Stimulated activated CD8-positive, alpha-beta memory T cell treated with anti-CD3 and anti-CD28 coated beads, Interleukin-7, amount 100 ng/mL, for 48 hours (primary cell): ENCODE measurements at places on chromosomes 6 and 20.

GRCh38 chr6:136038531-136038930, 187.0 kb downstream of the PDE7B start:
- DNase-seq = no peak

DNA sequence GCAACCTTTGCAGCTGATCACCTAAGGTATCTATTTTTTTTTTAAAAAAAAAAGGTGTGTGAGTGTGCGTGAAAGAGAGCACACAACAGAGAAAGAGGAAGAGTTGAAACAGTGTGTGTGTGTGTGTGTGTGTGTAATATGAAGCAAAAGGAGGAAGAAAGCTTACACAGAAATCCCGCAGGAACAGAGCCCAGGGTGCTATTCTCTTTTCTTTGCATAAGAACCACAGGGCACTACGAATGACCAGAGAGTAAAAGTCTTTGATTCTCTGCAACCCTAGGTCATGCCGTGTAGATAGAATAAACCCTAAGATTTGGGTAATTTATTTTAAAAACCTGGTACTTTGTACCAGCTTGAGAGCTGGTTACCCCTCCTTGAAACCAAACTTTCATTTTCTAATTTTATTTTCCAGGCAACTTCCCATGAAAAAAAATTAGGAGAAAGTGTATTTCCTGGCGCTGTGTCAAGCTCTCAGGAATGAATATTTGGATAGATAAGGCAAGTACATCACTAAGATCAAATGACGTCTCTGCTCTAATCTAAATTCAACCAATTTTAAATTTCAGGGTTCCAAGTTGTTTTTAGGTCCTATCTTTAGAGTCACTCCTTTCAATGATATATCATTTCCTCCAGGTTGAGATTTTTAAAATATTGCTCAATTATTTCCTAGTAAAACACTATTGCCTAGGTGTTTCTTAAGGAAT, 47.9 kb upstream of the ID4 start:
- no peak for DNase-seq

- no peak for DNase-seq
Observed at GRCh38 chr20:62832212-62832922, 15.5 kb downstream of the COL9A3 start.

DNA sequence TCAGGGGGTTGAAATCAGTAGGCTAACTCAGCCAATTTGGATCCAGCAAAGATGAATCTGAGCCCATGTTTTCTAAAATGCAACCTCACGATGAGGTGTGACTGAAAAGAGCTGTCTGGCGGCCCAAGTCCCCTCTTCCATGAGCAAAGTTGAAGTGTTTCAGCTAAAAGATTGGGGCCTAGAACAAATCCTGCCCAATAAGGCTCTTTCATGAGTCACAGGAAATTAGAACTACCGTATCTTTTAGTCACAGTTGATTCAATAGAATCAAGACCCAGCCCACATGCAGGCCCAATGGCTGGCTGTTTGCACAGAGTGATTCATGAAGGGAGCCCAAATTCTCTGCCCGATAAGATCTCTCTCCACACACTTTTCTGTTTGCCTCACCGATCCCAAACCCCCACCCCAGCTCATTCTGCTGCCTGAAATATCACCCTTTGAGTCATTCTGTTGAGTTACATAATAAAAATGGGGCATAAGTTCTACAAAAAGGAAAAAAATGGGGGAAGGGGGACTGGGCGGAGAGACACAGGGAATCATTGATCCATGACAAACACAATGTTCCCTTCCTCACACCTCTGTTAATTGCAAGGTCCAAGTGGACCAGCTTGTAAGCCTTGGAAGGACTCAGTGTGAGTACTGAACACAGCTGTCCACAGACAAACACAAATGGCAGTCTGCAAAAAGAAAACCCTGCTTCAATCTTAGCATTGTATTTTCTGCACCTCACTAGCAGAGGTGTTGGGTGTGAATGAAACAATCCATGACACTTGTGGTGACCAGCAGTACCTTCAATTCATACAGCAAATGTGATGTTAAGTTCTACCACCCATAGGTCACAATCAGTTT, 13.8 kb downstream of the FOXQ1 start:
- no peak for DNase-seq

DNA sequence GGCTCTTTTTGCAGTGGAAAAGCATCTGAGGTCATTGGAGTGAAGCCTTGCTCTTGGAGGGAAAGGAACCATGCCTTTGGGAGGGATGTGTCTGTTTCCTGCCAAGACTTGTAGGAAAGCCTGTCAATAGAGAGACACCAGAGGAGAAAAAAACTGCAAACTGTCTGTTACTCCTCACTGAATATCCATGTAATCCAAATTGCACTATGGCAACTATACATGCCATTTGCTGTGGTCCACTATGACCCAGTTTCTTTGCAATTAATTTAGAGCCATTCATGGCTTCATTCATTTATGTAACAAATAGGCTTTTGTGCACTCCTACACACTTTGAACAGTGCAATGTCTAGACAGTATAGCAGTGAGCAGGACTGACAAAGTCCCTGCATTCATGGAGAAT, 296.5 kb downstream of the SLC35F1 start:
- no peak for DNase-seq

DNA sequence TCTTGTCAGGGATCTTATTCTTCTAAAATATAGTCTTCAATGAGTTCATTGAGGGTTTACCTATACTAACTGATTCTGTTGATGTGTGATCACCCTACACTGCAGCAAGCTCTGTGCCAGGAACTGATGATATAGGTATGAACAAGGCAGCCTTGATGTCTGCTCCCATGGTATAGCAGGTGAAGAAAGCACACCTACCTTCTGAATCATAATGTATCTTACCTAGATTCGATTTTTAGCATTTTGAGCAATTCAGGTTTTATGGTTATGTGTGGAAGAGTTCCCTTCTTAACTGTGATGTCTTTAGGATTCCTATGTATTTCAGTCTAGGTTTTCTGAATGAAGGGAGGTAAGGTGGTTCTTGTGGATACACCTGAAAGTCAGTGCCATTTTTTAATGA, 223.0 kb downstream of the DOK5 start:
- no peak for DNase-seq

DNA sequence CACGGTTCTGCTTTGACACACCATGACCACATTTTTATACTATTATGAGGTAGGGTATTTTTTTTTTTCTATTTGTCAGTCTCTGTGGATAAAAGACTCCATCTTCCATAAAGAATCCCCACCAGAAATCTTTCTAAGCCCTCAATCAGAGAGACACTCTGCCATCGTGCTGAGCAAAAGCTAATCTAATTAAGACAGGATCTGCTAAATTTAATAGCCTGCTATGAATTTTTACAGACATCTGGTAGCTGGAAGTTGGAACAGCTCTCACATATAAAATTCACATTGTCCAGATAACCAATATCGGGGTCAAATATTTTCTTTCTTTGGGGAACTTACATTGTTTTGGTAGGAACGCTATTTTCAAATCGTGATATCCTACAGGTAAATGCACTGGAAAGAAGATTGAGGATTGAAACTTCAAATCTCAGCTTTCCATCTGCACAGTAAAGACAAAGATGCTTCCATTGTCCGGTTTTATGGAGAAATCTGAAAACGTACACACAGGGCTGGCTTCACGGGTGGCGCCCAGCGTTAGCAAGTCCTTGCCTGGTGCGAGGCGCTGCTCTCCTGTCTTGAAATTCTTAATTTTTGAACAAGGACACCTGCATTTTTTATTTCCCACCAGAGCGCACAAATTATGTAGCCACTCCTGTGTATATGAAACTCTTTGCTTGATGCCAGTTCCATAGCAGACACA, 573.8 kb upstream of the NOX3 start:
- no peak for DNase-seq

DNA sequence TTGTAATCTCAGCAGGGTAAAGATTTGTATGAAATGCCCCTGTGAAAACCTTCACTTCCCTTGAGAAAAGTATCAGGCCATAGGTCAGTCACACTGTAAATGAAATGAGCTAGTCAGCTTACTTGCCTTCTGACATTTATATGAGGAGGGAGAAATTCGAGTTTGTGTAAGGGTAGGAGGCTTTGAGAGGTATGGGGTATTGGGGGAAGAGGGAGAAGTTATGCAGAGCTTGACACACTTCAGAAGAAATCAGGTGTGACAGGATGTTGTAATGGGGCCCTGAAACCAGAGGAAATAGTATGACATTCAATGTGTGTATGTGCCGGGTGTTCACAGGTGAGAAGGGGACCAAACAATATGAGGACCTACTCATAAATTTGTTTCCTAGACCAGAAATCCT, 64.2 kb upstream of the CCN6 start:
- DNase-seq = no peak

GRCh38 chr6:42834056-42834455, 45.4 kb upstream of the RPL7L1 start:
- DNase-seq = no peak

- no peak for DNase-seq
Observed at GRCh38 chr6:164929408-164929977, 379.9 kb downstream of the C6orf118 start.

DNA sequence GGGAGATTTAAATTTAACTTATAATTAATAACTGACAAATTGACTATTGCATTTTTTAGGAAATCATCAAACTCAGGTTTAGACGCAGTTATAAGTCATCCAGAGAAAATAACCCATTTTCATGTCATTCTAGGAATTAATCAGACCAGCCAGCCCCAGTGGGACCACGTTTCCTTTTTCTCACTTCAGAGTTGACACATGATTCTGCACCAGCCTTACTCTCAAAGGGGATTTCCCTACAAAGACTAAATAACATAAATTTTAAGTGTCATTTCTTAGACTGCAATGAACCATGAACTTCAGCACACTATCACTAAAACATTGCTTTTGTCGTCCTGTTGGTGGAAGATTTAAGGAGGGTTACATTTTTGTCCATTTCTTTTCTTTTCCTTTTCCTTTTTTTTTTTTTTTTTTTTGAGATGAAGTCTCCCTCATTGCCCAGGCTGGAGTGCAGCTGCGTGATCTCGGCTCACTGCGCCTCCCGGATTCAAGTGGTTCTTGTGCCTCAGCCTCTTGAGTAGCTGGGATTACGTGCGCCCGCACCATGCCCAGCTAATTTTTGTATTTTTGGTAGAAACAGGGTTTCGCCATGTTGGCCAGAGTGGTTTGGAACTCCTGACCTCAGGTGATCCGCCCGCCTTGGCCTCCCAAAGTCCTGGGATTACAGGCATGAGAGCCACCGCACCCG, 3.6 kb downstream of the IPCEF1 start:
- no peak for DNase-seq

GRCh38 chr6:14766391-14766994, 479.4 kb upstream of the JARID2 start:
- no peak for DNase-seq

DNA sequence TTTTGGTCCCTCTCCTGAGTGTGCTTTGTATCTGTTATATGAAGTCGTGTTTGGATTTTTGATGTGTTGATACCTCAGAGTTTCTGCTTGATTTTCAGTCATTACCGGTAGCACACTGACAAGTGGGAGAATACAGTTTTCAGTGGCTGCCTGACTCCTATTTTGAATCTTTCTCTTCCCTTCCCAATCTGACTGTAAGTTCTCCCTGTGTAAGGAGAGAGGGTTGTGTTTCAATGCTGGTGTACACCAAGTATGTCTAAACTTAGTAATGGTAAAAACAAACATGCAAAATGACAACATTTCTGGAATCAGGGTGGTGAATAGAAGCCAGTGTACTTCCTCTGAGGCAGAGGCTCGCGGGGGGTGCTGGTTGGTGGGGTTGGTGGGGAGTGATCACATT, 103.4 kb downstream of the HIVEP1 start:
- DNase-seq = no peak

DNA sequence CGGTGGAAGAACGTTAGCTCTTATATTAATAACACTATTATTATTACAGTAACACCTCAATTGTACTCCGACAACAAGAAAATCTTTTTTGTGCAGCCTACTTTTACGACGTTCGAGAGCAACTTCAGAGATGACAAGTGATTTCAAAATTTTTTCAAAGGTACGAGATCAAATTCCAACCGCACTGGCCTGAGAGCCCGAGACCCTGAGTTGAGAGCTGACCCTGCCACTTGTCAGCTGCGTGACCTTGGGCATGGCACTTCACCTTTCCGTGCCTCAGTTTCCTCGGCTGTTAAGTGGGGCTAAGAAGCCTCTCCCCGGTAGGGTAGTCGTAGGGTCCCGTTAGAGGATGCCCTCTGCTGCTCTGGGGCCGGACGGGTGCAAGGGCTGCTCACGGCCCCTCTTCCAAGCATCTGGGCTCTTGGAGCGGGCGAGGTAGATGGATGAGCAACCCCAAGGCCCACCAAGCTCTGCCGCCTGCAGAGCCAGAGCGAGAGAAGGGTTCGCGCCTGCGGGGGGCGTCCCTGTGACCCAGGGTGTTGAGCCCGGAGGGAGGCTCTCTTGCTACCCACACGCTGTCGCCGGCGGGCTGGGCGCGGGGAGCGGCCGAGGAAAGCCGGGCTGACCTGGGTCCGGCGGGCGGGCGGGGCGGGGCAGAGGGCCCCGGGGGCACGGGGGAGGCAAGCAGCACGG, 510 bp downstream of the NDRG3 start:
- DNase-seq = peak; percentile 11

DNA sequence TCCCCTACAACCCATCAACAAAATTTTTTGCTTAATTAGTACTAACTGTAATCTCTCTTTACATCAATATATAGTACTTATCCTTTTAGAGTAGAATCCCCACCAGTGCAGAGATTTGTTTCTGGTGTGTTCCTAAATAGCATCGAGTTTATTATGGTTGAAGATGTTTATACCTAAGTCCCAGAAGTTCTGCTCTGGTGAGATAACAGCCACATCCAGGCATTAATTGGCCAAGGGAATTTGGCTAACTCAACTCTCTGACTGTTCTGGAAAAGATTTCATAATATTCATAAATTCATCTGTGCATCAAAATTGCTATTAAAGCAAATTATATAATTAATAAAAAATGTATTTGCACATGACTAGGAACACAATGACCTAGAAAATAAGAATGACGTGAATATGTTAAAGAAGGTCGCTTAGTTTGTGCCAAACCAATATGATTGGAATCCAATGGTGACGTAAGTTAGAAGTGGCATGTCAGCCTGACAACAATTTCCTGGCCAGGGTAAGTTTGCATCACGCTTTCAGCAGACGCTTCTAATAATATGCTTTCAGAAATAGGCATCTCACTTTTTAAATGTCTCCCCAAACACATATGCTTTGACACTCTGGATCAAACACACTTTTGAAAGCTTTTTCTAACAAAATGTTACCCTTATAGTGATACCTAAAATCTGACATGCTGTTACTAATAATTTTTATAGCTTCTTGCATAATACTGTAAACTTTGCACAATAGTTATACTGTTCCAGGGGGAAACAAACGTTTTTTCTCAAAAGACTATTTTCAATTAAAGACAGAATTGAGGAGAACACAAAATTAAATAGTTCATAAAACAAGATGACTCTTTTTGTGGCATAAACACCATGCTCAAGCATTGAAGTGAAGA, 236.7 kb downstream of the TENT5A start:
- no peak for DNase-seq

- DNase-seq = no peak
Observed at GRCh38 chr6:22027040-22027725, 269.7 kb downstream of the PRL start.
